ENCODE measurements at places on chromosomes 16 and 17.

DNA sequence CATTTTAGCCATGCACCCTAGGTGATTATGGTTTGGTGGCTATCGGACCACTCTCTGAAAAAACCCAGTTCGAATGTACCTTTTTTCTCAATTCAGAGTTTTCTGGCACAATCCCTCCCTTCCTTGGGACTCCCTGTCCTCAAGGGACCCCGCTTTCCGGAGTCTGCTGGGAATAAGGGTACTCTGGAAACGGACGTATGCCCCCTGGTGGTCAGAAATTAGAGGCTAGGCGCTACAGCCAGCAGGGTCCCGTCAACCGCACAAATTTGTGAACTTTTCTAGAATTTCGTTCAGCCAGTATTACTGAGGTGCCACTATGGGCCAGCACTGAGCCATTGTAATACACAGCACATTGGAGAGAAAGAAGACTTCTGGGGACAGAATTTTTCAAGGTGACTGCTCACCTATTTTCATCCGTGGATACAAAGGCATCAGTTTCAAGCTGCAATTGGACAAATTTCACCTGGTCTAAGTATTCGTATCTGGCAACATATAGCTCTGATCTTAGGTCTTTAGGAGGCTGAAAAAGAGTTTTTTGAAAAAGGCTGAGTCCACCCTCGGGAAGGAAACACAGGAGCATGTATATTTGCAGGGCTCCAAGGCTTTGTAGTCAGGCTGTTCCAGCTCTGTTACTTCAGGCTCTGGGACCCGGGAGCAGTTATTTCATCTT, 27.1 kb upstream of the CRYBA1 start:
- DNase-seq, result peak; percentile 72

GRCh38 chr17:43940630-43941029, 1.6 kb downstream of the PPY start:
- no peak for DNase-seq

- no peak for DNase-seq
Measured at GRCh38 chr16:49521734-49522325, 148.2 kb downstream of the C16orf78 start.

DNA sequence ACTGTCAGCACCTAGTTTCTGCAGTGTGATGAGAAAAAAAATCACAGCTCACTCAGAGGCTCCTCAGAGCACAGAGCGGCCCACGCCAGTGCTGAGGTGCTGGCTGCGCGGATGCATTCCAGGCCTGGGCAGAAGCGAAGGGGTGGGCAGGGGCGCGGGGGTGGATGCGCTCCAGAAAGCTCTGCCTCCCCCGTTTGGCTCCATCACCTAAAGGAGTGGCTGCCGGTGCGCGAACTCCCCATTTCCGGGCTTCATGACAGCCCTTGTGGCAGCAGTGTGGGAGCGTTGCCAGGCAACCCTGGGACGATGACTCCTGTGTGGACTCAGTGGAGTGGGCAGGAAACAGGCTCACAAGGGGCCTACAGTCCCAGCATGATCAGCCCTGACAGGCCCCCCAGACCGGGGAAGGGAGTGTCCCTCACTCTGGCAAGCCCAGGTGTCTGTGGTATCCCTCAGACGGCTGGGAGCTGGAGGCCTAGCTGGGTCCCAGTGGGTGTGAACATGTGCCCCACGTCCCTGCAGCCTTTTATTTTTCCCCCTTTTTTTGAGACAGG, 32.8 kb upstream of the NUDT16L1 start:
- DNase-seq, result peak; percentile 89

GRCh38 chr17:40916366-40916765, 21.1 kb downstream of the KRT23 start:
- DNase-seq, result no peak

- no peak for DNase-seq
Measured at GRCh38 chr17:34757611-34758010, 178.2 kb downstream of the TMEM132E start.

DNA sequence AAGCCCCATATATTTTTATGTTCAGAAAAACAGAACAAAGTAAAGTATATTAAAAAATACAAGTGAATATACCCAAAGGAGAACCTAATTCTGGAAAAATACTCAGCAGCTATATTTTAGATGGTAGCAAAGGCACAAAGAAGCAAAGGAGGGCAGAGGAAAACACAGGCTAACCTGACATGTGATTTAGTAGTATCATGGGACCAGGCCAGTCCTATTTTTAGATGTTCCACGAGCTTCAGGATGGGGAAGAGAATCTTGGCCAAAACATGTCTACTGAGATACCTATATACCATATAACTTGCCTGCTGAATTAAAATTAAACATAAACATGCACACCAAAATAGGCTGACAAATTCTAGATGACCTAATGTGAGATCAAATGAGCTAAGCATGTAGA, 32.9 kb downstream of the SMYD4 start:
- DNase-seq, result no peak

DNA sequence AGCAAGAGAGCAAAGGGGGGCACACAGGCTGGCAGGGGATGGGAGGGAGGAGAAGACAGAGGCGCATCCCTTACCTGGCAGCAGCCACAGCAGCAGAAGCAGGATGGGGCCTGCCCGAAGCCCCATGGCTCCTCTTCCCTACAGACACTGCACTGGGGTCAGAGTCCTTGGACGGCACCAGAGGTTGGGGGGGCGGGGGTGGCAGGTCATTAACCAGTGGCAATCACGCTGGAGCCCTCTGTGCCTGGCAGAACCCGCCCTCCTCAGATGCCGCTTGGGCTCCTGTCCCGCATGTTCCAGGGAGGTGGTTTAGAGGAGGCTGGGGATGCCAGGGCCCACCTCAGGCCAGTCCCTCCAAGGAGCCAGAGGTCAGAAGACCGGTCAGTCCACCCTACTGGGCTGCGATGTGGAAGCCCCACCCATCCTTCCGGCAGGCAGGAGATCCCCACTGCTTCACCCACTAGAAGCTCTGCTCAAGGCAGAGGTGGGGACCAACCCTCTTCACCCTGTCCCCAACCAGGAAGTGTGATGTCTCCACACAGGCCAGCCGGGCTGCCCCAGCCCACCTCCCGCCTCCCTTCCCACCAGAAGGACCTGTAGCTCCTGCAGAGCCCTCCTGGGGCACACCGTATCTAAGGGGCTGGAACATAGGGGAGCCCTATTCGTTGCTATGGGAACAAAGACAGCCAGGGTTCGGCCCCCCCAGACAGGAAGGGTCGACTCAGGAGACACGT, 11.7 kb downstream of the ZG16B start:
- DNase-seq, result peak; percentile 36

Measured in lower lobe of right lung (tissue), 2 donors.